Vagina (tissue), 2 donors: ENCODE measurements at places on chromosomes 12 and 14. TPM values are rescaled to one million over a fixed set of nuclear protein-coding genes. Genes with fewer than 3 reads are reported as not detected.

- H3K4me1 ChIP-seq, result no peaks in the 10 kb centered on the region
- no peaks in the 10 kb centered on the region for H3K27me3 ChIP-seq
- no peaks in the 10 kb centered on the region for H3K36me3 ChIP-seq
These were observed 37.5 kb upstream of the CIT start for GRCh38 chr12:119914666-119915065.

DNA sequence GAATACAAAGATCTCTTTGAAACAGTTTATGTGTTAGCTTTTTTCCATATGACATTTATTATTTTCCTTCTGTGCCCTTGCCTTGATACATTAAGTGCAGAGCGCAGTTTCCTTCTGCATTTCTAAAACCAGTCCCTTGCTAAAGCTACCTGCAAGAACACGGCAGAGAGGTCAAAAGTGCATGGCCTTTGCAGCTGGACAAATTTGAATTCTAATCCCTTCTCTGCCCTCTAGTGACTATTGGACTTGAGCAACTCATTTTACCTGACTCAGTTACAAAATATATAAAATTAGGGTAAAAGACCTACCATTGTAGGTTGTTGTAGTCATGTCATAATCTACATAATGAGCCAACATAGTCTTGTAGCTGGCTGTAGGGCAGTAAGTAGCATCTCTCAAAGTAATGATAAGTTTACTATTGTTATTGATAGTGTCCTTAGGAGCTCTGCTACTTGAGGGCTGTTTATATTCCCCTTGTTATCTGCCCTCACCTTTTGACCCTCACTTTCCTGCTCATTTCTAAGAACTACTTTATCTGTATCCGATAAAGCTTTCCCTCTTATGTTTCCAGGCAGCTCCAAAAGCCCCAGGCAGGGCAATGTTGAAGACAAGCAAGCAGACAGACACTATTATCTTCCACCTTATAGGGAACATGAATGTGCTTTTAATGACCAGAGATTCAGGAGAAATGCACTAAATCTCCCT is 120.0 kb upstream of the PDZRN4 start:
- no peak overlapping the region for H3K4me3 ChIP-seq
- no peak overlapping the region for H3K27ac ChIP-seq
- DNase-seq, result no peak
- H3K27me3 ChIP-seq, result no peaks in the 10 kb centered on the region
- no peaks in the 10 kb centered on the region for H3K4me1 ChIP-seq

FSCB gene
- total RNA-seq, result not detected

GRCh38 chr12:39989501-39989900 is 116.4 kb downstream of the SLC2A13 start:
- H3K4me3 ChIP-seq, result no peak overlapping the region
- no peak overlapping the region for H3K27ac ChIP-seq
- no peaks in the 10 kb centered on the region for H3K36me3 ChIP-seq
- H3K27me3 ChIP-seq, result no peaks in the 10 kb centered on the region
- no peak for DNase-seq

- no peak overlapping the region for H3K27ac ChIP-seq
- H3K4me3 ChIP-seq, result no peak overlapping the region
- no peaks in the 10 kb centered on the region for H3K4me1 ChIP-seq
- DNase-seq, result no peak
- H3K27me3 ChIP-seq, result no peaks in the 10 kb centered on the region
- H3K36me3 ChIP-seq, result no peaks in the 10 kb centered on the region
These were observed 294.5 kb downstream of the KSR2 start for GRCh38 chr12:117674313-117674712.

DNA sequence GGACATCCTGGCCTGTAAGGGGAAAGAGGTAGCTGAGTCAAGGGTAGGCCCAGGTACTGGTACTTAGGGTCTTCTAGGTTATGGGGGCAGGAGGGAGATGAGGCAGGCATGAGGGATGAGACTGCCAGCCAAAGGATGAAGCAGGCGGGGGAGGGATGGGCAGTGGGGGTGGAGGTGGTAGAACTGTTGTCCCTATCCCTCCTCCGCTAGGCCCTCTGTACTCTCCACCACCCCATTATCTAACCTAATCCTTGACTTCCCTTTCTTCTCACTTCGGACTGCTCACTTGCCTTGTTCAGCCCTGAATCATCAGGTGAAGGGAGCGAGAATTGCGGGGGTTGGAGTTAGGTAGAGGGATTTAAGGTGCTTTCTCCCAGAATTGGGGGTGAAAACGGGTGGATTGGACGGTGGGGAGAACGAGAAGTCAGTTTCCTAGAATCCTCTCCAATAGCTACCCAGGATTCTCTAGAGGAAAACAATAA is 562 bp downstream of the PAN2 start:
- H3K36me3 ChIP-seq, result peaks cover 1% of the 10 kb centered on the region
- peak overlapping the region; percentile 82 for H3K4me3 ChIP-seq
- peak overlapping the region; percentile 93 for H3K27ac ChIP-seq
- peaks cover 18% of the 10 kb centered on the region for H3K4me1 ChIP-seq
- no peaks in the 10 kb centered on the region for H3K27me3 ChIP-seq
- no peak for DNase-seq

ENTPD5 gene
- total RNA-seq, result 8.6 TPM

DNA sequence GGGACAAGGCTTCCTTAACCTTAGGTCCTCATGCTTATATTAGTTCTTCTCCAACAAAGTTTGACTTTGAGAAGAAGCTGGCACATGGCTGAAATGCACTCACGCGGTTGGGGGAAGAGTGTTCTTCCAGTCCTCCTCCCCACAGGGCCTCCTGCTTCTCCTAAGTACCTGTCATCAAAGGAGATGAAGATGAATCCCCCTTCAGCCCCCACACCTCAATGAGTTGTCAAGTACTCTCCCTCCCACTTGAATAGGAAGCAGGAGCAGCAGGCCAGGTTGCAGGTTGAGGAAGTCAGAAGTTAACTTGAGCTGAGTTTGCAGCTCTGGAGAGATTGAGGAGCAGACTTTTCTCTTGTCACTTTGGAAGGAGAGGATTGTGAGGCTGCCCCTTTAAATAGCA is 2.9 kb upstream of the PDE1B start:
- H3K27ac ChIP-seq, result no peak overlapping the region
- peaks cover 10% of the 10 kb centered on the region for H3K4me1 ChIP-seq
- DNase-seq, result no peak

MYBPC1 gene
- not detected for total RNA-seq

DNA sequence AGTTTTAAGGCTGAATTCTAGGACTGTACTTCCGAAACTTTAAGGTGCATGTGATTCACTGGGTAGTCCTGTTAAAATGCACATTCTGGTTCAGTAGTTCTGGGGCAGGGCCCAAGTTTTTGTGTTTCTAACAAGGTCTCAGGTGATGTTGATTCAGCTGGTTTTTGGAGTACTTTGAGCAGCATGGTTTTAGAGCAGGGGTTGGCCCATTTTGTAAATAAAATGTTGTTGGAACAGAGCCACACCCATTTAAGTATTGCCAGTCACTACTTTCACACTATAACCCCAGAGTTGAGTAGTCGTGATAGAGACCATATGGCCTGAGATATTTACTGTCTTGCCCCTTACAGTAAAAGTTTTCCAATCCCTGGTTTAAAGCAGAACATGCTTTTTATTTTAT is 111.3 kb downstream of the SYNE2 start:
- no peak overlapping the region for H3K27ac ChIP-seq
- no peak for DNase-seq
- no peak overlapping the region for H3K4me3 ChIP-seq
- no peaks in the 10 kb centered on the region for H3K27me3 ChIP-seq
- no peaks in the 10 kb centered on the region for H3K36me3 ChIP-seq
- H3K4me1 ChIP-seq, result no peaks in the 10 kb centered on the region

DNA sequence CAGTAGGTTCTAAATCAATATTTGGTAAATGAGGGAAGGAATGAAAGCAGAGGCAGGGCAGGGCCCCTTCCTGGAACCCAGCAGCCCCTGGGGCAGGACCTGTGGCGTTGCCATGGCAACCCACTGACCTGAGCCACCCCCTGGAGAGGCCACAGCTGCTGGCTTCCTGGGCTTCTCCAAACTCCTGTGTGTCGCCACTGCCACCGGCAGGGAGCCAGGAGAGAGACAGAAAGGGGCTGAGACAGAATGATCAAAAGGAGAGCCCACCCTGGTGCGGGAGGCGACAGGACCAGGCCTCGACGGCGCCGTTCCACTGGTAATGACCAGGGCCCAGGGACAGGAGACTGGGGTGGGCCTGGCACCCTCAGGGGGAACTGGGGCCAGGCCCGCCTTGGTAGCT is 18.2 kb downstream of the RFX4 start:
- H3K4me1 ChIP-seq, result no peaks in the 10 kb centered on the region
- H3K27me3 ChIP-seq, result no peaks in the 10 kb centered on the region
- H3K36me3 ChIP-seq, result no peaks in the 10 kb centered on the region
- H3K27ac ChIP-seq, result no peak overlapping the region
- H3K4me3 ChIP-seq, result no peak overlapping the region

LIN52 gene
- total RNA-seq, result 5.9 TPM

DNA sequence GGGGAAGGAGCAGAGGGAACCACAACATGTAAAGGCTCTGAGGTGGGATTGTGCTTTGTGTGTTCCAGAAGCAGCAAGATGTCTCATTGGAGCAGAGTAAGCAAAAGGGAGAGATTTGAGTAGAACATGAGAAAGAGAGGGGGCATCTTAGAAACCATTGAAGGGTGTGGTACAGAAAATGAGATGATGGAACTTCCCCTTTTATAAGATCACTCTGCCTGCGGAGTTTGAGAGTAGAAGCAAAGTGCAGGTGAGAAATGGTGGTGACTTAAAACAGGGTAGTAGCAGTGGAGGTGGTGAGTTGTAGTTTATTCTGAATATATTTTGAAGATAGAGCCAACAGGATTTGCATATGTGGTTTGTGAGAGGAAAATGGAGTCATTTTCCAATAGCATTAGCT is 56.0 kb downstream of the FBXO34 start:
- no peak overlapping the region for H3K4me3 ChIP-seq
- no peaks in the 10 kb centered on the region for H3K27me3 ChIP-seq
- DNase-seq, result no peak
- H3K36me3 ChIP-seq, result no peaks in the 10 kb centered on the region
- H3K4me1 ChIP-seq, result peaks cover 44% of the 10 kb centered on the region
- no peak overlapping the region for H3K27ac ChIP-seq

GRCh38 chr12:111163422-111163821 is 205.5 kb downstream of the PHETA1 start:
- H3K27me3 ChIP-seq, result no peaks in the 10 kb centered on the region
- no peak overlapping the region for H3K4me3 ChIP-seq
- DNase-seq, result no peak
- no peak overlapping the region for H3K27ac ChIP-seq
- no peaks in the 10 kb centered on the region for H3K4me1 ChIP-seq
- H3K36me3 ChIP-seq, result no peaks in the 10 kb centered on the region
